ENCODE measurements at places on chromosomes 2 and 18.

GRCh38 chr2:5520463-5520972, 171.7 kb upstream of the SOX11 start:
- peak; percentile 72 for DNase-seq

DNA sequence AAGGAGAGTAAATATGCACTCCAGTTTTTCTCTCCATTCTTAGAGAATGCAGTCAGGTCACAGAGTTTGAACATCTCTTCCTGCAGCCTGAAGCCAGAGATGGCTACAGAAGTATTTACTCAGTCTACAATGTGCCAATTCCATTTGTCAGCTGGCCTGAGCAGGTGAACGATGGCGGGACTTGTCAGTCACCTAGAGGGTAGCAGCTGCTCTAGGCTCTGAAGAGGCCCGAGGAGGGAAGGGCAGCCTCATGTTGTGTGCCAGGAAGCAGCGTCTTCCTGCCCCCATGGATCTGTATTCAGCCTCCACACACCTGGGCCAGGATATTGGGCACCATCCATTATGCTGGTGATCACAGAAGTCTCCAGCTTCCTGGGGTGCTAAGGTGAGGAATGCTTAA, 316.7 kb upstream of the CHAC2 start:
- peak; percentile 69 for DNase-seq

DNA sequence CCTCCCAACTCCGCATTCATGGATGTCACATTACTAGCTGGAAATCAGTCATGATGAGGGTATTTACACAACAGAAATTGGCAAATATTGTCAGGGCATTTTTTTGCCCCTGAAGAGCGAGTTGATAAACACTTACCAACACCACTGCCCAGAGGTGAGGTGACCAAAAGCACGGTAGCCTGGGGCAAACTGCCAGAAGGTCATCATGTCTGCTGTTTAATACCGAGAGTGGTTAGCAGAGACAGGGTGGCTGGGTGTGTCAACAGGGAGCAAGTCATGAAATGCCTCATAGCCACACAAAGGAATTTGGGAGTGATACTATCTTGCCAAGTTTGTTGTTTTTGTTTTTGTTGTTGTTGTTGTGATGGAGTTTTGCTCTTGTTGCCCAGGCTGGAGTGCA, 37.0 kb upstream of the EPC2 start:
- DNase-seq: no peak

- no peak for DNase-seq
These were observed 11.4 kb downstream of the SESTD1 start for GRCh38 chr2:179253226-179253625.

DNA sequence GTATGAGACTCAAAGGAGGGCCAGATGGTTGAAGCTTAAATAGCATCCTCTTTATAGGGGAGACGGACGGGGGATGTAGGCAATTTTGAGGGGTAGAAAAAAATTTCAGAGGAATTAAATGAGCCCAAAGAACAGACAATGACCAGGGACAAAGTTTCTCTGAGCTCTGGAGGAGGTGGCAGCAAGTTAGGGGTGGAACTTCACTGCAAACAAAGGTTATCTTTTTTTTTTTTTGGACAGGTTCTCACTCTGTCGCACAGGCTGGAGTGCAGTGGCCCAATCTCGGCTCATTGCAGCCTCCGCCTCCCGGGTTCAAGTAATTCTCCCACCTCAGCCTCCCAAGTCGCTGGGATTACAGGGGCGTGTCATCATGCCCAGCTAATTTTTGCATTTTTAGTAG, 195.6 kb downstream of the PDE11A start:
- no peak for DNase-seq

- peak; percentile 7 for DNase-seq
These were observed 382.1 kb downstream of the NRXN1 start for GRCh38 chr2:50649626-50650402.

DNA sequence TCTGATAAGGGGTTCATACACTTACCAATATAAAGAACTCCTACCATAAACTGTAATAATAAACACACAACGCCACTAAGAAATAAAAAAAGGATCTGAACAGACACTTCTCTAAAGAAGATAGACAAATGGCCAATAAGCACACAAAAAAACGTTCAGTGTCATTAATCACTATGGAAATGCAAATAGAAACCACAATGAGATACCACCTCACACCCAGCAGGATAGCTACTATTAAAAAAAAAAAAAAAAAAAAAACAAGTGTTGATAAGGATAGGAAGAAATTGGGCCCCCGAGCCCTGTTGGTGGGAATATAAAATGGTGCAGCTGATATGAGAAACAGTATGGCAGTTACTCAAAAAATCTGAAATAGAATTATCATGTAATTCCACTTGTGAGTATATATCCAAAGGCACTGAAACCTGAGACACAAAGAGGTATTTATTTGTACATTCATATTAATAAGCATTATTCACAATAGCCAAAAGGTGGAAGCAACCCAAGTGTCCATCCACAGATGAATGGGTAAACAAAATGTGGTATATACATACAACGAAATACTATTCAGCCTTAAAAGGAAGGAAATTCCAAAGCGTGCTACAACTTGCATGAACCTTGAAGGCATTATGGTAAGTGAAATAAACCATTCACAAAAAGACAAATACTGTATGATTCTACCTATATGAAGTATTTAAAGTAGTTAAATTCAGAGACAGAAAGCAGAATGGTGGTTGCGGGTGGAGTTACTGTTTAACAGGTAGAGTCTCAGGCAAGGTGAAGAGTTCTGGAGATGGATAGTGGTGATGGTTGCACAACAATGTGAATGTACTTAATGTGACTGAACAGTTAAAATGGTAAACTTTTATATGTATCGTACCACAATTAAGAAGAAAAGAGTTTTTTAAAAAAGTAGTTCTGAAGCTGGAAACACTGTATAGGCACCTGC, 17.9 kb downstream of the REV1 start:
- no peak for DNase-seq

GRCh38 chr2:12194968-12195367, 448.5 kb downstream of the LPIN1 start:
- DNase-seq: no peak

DNA sequence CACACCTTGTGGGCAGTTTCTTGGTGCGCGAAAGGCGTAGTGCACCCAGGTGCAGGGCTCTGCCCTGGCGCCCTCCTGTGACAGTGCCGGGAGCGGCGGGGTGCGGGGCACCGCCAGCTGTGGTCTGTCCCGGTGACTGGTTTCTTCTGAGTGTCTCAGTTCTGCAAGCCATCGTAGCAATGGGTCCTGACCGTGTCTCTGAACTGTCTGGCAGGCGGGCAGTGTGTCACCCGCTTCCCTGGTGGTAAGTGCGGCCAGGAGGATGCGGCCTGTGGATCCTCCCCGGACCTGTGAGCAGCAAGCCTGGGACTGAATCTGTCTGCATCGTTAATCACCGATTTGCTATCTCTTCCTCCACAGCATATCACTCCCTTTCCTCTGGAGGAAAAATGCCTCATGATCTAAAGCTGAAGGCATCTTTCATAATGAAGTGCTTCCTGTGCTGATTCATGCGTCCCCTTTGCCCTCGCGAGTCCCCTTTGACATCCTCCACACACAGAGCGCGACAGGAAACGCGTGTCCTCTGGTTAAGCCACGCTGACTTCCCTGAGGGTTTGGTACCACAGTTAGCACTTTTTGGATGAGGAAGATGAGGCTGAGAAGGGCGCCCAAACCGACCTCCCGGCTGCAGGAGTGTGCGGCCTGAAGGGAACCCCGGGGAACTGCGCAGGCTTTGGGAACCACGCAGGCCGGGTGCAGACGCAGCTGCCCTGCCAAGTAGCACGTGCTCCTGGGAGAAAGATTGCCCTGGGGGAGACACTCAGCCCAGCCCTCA, 416.0 kb upstream of the HS6ST1 start:
- DNase-seq: peak; percentile 29

DNA sequence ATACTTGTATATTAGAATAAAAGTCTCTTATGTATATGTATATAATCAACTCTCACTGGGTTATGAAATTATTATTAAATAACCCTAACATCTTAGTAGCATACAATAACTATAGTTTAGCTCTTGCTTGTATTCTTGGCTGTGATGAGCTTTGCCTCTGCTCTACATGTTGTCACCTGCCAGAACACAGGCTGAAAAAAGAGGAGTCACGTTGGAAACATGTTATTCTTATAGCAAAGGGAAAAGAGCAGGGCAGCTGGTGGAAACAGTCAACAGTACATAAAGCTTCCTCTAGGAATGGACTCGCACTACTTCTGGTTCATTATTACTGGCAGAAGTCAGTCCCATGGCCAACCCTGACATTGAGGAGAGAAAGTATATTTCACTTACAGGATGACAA, 362.0 kb upstream of the KYNU start:
- no peak for DNase-seq

DNA sequence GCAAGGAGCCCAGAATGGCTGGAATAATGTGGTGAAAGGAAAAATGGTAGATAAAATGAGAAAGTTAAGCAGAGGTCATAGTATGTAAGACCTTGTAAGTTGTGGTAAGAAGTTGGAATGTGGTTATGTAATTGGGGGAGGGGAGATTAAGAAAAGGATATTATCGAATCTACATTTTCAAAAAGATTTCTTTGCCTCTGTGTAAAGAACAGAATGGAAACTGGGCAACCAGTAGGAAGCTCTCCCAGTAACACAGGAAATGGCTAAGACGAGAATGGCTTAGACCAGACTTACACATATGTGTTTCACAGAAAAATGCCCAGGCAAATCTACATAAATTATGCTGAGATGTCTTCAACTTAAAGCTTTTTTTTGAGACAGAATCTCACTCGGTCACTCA, 13.2 kb downstream of the MEMO1 start:
- DNase-seq: no peak

DNA sequence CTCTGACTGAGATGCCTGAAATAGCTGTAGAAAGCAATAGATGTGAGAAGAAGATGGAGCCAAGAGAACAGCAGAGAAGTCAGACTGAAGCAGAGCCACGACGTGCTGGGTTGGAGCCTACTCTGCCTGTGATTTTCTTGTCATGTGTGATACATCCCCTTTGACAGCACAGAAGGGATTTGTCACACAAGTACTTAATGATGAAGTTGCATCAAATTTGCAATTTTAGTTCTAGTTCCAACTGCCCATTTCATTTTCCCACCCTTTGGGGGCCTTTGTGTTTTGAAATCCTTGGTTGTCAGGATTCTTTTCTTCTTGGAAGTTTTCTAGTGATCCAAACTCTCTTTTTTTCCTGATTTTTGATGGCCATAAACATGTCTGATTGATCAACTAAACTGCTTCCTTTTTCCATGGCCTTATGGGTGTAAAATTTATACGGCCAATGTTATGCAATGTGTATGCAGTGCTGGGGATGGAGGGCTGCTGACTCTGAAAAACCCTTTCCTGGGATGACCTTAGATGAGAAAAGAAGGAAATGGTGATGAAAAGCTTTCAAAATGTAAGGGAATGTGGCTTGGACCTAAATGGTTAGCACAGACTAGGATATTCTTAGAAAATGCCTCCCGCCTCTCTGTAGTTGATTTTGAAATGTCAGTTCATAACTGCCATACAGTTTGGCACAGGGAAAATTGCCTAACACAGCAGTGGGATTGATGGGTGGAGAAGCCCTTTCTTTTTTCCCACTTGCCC, 9.6 kb upstream of the B3GNT2 start:
- peak; percentile 40 for DNase-seq

GRCh38 chr2:223854741-223855140, 17.4 kb upstream of the AP1S3 start:
- no peak for DNase-seq

GRCh38 chr2:197433780-197434438, 919 bp downstream of the SF3B1 start:
- DNase-seq: peak; percentile 85

Measured in muscle of leg (tissue), 16 donors.